NCI-H2171 treated with DMSO at 0.1 percent for 48 hours (cell line): ENCODE measurements at places on chromosomes 5 and 9.

GRCh38 chr5:147303251-147303650 is 68.4 kb downstream of the STK32A start:
- DNase-seq = no peak

GRCh38 chr9:126611193-126611591 is 2.5 kb upstream of the LMX1B start:
- no peak for DNase-seq

DNA sequence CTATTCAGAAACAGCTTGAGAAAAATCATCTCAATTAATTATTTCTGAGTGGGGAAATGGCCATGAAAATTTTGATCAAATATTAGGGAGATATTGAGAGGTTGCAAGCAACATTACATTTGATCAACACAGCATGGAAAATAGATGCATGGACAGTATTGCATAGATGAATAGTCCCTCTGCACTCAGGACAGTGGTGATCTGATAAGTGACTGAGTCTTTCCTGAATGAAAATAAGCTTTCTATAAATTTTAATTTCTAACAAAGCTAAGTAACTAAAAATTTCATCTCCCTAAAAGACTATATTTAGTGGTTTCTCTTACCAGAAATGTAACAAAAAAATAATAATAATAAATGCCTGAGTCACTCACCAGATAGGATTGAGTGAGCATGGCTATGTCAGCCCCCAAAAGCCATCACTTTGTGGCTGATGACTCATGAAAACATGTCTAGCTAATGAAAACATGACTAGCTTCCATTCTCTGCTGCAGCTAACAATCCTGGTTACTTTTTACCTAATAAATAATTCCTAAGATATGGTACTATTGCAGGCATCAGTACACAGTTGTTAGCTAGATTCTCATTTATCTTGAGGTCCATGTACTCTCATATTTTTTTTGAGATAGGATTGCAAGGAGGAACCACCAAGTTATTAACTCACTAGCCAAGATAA is 1294.8 kb upstream of the ACO1 start:
- no peak for DNase-seq

DNA sequence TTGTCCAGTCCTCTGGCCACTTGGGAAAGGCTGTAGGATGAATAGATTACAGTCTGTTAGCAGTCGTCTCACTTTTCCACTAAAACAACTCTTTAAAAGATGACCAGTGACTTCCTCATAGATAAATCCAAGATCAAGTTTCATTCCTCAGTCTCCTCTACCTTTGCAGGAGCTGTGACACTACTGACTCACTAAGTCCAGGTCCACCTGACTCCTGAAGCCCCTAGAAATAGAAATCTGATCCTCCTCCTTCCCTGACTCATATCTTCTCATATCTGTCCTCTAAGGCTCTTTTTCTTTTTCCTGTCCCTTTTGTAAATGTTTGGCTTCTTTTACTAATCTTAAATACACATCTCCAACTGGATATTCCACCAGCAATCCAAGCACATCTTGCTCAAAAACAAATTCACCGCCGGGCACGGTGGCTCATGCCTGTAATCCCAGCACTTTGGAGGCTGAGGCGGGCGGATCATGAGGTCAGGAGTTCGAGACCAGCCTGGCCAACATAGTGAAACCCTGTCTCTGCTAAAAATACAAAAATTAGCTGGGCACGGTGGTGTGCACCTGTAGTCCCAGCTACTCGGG is 2.6 kb downstream of the CCDC125 start:
- no peak for DNase-seq

DNA sequence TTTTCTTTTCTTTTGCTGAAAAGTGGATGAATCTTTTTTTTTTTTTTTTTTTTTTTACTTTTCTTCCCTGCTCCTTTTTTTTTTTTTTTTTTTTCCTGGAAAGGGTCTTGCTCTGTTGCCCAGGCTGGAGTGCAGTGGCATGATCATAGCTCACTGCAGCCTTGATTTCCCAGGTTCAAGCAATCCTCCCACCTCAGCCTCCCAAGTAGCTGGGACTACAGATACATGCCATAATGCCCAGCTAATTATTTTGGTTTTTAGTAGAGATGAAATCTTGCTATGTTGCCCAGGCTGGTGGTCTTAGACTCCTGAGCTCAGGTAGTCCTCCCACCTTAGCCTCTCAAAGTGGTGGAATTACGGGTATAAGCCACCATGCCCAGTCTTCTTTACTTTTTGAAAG is 20.9 kb downstream of the HSD17B4 start:
- no peak for DNase-seq
